ENCODE measurements at places on chromosomes 6 and 20.
A peak's percentile ranks its signal among the peaks of the same experiment; 100 is the strongest.

GRCh38 chr20:50478162-50478990, 31.8 kb upstream of the PTPN1 start:
- peak; percentile 16 for DNase-seq

- no peak for DNase-seq
These were observed 104.8 kb downstream of the MAFB start for GRCh38 chr20:40584130-40584809.

DNA sequence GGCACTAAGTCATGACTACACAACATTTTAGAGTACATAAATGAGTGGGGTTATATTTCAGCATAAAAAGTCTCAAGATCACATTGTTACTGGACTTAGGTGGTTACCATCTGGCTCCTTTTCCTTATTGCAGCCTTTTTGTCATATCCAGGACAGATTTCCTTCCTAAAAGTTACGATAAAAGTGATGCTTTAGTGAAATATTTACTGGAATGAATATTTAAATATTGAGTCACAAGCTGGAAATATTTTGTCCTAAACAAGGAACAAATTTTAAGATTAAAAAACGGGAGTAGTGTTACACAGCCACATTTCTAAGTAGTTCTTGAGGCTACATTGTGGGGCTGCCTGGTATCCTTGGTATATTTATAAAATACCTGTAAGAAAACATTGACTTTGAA, 52.2 kb downstream of the CDC40 start:
- DNase-seq: no peak

DNA sequence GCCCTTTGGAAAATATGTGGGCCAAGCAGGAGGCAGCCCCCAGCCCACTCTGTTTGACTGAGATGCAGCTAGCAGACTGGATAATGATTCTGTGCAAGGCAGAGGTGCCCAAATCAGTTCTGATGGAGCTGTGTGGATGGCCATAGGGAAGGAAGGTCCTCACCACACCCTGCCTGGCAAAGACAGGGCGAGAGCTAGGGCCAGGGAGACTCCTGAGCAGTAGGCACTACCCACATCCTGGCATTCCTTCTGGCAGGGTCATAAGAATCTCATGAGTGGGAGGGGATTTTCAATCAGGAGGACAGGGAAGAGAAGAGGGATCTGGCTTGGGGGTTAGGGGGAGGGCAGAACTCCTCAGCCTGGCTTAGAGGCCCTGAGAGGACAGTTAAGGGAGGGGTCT, 18.6 kb upstream of the TREM2 start:
- no peak for DNase-seq

DNA sequence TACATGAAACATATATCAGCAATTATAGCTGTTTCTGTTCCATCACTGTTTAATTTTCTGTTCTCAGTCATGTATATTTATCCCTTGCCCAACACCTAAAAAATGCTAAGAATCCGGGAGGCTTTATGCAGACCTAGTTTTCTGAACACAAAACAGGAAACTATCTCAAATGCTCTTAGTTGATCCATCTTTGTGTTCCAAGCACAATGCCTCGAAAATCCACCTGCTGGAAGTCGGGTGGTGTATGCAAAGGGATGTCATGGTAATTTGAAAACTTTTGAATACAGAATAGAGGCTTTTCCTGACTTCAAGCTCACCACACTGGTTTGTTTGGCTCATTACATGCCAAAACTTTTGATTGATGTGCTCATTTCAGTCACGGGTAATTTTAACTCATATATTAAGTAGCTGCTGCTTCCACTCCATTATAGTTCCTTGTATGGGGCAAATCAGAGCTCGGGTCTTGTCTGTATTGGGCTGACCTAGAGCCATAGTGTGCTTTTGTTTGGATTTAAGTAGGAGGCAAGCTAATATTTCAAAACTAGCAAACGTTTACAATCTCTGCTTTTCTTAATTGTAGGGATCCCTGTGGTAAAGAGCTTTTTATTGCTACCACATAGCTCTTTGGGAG, 646.5 kb upstream of the EPHA7 start:
- DNase-seq: no peak

- DNase-seq: no peak
These were observed 13.5 kb downstream of the NINL start for GRCh38 chr20:25571817-25572216.

GRCh38 chr6:54586251-54586650, 260.3 kb upstream of the FAM83B start:
- DNase-seq: no peak

DNA sequence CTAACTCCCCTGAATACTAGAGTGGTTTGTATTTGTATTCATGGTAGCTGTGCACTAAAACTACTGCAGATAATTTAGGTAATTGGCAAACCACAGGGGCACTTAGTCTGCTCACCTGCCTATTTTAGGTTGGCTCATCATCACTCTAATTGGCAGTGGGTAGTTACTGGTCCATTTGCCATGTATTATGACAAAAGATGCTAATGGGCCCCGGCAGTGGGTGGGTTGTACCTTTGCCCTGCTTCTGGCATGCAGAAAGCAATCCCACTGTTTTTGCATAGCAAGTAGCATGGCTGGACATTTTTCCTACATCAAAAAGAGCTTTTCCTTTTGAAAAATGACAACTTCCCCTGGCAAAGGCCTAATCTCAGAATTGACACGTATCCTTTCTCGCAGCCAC, 741.4 kb upstream of the MAP3K7 start:
- no peak for DNase-seq

- DNase-seq: no peak
These were observed 27.4 kb downstream of the PMEPA1 start for GRCh38 chr20:57682184-57683101.

GRCh38 chr6:10309457-10310329, 105.2 kb downstream of the TFAP2A start:
- no peak for DNase-seq

GRCh38 chr6:143405373-143406154, 44.9 kb downstream of the ADAT2 start:
- no peak for DNase-seq

DNA sequence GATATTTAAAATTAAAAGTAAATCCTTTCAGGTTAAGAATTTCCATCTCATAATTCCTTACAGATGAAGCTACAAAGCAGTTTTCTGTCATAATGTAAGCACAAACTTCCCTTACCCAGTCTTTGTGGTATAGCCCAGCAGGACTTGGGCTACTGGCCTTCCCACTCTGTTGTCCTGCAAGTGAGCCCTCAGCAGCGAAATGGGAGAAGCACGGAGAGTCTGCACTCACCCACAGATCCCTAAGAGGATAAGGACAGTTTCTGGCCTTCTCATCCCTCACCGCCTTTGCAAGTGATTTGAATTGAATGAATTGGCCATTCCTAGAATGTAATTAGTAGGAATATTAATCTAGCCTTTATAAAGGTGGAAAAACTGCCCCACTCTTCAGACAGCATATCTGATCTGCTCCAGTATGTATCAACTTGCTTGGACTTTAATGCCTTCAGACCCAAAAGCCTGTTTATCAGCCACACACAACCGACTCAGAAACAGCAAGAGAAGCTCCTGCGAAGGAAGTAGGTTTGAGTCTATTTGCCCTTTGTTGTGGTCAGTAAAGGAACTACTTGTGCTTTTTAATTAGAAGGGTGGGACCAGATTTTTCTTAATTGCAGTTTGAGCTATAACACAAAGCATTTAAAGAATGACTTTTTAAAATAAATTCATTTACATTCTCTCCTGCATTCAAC, 29.9 kb upstream of the PRDM1 start:
- no peak for DNase-seq

GRCh38 chr6:110345025-110345424, 13.1 kb downstream of the METTL24 start:
- DNase-seq: no peak

- DNase-seq: no peak
These were observed 35.3 kb downstream of the METTL24 start for GRCh38 chr6:110322874-110323242.

GRCh38 chr20:46551522-46552381, 1.3 kb upstream of the OCSTAMP start:
- no peak for DNase-seq

DNA sequence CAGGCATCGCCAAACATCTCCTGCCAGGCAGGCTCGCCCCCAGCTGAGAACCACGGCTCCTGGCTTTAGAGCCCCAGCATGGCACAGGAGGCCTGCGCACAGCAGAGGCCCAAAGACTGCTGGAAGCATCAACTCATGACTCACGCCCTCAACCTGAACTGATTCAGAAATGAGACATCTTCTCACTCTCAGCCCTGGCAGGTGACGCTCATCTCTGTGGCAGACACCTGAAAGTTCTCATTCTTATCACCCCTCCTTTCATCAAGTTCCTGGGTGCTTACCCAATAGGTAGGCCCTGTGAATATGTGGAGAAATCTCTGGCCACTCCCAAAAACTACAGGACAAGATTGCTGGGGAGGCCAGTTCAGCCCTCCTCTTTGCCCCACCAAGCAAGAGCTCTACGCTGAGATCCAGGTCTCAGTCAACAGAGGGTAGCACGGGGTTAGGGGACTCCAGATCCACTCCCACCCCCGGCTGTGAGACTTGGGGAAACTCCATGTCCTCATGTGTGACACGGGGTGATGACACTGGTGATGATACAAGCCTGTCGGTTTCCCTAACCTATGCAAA, 11.3 kb downstream of the NFATC2 start:
- no peak for DNase-seq

DNA sequence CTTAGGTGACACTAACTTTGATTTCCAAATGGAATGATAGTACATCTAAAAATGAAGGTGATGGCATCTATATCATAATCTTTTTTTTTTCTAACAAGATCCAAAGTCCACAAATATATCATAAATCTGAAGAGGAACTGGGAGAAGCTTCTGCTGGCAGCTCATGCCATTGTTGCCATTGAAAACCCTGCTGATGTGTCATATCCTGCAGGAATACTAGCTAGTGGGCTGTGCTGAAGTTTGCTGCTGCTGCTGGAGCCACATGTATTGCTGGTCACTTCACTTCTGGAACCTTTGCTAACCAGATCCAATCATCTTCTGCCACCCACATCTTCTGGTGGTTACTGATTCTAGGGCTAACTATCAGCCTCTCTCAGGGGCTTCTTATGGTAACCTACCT, 27.4 kb upstream of the KHDC1 start:
- DNase-seq: peak; percentile 19

- no peak for DNase-seq
These were observed 460.1 kb upstream of the MANEA start for GRCh38 chr6:95117236-95117635.

- DNase-seq: no peak
These were observed 397.5 kb downstream of the TAF4 start for GRCh38 chr20:61668065-61668650.

DNA sequence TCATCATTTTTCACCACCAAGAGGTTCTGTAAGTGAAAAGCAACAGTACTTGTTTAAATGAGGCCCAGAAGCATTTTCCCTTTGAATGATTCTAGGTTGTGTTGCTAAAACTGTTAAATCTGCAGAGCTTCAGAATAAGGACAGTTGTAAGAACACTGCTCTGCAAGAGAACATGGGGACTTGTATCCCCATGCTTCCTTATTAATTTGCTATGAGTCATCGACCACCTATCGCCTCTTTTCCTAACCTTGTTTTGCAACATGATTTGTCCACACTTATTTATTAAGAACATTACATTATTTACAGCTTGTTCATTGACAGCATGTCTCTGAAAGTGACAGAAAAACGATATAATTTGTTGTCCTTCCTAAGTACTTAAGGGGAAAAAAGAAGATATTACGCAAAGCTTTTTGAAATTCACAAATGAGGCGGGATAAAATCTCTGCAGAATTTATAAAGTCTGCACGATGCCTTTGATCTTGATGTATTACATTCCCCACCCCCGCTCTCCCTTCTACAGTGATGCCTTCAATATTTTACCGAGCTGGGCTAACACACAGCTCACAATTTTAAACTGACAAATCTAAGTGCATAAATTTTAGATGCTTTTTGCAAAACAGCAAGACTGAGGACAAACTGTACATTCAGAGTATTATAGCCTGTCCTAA, 220.0 kb upstream of the SPTLC3 start:
- DNase-seq: no peak

DNA sequence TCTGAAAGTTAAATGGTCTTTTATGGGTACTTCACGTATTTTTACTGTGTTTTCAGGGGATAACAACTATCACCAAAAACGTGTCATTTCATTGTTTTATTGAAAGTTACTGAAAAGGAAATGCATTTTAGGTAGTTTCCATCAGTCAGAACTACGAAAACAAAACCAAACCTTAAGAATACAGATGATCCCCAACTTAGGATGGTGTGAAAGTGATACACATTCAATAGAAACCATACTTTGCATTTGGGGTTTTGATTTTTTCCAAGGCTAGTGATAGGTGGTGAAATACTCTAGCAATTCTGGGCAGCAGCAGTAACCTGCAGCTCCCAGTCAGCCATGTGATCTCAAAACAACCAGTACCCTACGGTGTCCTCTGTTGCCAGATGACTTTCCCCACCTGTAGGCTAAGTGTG, 25.9 kb upstream of the EFHC1 start:
- no peak for DNase-seq

GRCh38 chr20:62597416-62598115, 44.7 kb upstream of the SLCO4A1 start:
- no peak for DNase-seq

GRCh38 chr20:14845199-14846160, 508.1 kb upstream of the FLRT3 start:
- DNase-seq: no peak

GRCh38 chr6:93679836-93680235, 260.5 kb upstream of the EPHA7 start:
- DNase-seq: no peak

GRCh38 chr20:50516180-50516934, 6.2 kb downstream of the PTPN1 start:
- DNase-seq: no peak

DNA sequence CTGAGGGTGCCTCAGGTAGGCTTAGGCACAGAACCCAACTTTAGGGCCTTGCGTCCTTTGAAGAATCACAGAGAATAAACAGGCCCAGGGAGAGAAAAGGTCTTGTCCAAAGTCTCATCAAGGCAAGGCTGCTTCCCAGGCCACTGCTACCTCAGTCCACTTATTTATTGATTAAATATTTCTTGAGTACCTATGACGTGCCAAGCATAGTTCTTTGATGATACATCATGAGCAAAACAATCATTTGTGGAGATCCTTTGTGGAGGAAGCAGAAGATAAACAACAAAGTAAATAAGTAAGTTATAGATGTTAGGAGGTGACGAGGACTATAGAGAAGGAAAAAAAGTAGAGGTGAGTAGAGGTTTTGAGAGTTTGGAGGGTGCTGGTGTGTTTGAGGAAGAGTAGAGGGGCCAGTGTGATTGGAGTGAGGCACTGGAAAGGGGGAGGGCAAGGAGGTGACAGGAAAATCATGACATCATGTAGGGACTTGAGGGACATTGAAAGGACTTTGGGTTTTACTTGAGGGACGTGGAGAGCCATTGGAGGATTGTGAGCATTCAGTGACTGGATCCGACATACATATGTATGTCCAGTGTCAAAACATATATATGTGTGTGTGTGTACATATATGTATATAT, 14.1 kb upstream of the CHMP4B start:
- no peak for DNase-seq

DNA sequence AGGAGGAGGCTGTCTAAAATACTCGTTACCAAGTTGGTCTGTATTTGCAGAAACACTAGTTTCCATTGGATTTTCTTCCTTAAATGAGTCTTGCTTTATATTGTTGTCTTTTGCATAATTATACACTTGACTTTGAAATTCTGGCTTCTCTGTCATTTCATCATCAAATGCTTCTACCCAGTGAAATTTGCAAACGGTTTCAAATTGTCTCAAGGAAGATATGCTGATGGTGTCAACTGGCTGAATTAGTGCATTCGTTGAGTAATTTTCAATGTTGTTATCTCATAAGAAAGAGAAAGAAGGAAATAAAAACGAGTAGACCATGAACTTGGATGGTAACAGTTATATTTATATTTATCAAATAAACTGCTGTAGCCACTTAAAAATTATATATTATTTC, 10.8 kb downstream of the CAGE1 start:
- DNase-seq: no peak

GRCh38 chr6:47403801-47404200, 73.8 kb upstream of the CD2AP start:
- no peak for DNase-seq
